ENCODE measurements at places on chromosomes 4 and X.

GRCh38 chr4:63693321-63693720 lies 715.9 kb downstream of the TECRL start:
- no peak for DNase-seq

- DNase-seq: no peak
Measured at GRCh38 chrX:38632516-38632915, 71.2 kb downstream of the TSPAN7 start.

DNA sequence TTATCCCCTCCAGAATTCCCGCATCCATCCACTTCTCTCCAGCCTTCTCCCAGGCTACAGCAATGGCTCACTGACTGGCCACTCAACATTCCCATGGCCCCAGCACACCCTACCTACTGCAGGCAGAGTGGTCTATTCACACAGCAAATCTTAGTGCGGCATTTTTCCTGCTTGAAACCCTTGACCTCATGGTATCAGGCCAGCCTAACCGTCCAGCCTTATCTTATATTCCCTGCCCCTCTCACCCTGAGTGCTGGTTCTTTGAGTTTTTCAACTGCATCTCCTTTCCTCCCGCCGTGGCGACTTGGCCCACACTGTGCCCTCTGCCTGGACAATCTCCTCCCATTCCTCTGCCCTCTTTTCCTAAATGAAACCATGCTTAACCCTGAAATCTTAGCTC lies 10.0 kb upstream of the S100G start:
- no peak for DNase-seq

- DNase-seq: no peak
Measured at GRCh38 chr4:139986689-139987501, 167.1 kb downstream of the MAML3 start.

- DNase-seq: no peak
Measured at GRCh38 chr4:95957759-95958158, 117.9 kb downstream of the PDHA2 start.
